Activated CD4-positive, alpha-beta T cell treated with anti-CD3 and anti-CD28 coated beads for 1 hour (primary cell): ENCODE measurements at places on chromosomes 2 and 18.

GRCh38 chr2:163729636-163730273 lies 6.1 kb downstream of the FIGN start:
- DNase-seq: no peak

DNA sequence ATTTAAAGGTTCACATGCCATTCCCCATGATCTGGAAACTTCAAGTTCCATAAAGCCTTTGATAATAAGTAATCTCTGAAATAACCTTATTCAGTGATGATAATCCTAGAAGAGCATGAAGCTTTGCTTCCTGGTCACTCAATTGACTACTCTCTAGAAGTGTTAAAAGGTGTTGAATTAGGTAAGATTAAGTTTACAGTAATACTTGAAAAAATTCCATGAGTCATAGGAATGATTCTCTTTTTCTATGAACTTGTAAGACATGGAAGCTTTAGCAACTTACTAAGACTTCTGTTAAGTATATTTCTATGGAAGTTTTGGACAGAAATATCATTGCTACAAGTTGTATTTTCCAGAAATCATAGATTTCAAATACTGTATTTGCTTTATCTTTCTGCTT lies 100.6 kb downstream of the MYO1B start:
- no peak for DNase-seq

GRCh38 chr2:107964185-107964584 lies 22.1 kb upstream of the SLC5A7 start:
- no peak for DNase-seq

DNA sequence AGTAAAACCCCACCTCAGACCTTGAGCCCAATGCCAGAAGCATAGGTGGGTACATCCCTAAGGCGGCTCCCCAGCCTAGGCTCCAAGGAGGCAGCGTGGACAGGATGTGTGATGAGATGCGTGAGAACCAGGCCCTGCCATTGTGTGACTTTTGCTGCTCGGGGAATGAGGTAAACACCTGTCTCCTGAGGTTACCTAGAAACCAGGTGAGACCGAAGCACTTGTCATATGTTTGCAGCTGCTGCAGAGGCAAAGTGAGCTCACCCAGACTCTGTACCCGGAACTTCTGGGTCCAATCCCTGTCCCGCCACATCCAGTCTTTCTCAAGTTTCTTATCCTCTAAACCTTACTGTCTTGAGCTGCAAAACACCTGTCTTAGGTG lies 3.4 kb downstream of the FBLN7 start:
- no peak for DNase-seq

DNA sequence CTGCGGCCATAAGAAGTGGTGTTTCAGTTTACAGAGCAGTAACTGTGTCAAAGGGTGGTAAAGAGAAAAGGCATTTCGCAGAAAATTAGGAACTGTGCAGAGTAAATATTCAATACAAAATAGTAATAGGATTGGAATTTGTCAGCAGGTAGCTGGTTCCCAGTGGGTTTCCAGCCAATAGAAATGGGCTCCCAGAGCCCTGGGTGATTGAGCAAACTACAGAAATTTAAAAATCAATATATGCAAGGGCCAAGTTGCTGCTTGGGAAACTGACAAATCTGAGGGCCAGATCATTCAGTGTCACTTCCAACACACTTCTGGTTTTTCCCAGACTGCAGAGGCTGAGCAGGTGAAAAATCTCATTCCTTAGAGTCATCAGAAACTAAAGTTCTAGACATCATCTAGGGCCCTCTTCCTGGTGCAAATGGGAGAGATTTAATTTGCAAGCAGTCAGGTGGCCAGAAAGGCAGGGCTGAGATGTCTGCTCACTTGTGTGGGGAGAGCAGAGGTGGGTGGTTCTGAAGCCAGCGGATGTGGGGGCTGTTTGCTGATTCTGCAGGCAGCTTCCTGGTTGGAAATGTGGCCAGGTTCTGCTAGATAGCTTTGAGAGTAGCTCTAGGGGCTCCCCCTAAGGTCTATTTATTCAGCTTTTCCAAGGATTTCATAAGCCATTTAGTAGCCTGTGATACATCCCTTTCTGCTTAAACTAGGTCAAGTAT lies 182.4 kb downstream of the NCK2 start:
- peak; percentile 20 for DNase-seq

GRCh38 chr18:245282-245847 lies 22.5 kb downstream of the THOC1 start:
- no peak for DNase-seq

GRCh38 chr2:80579756-80580155 lies 275.2 kb upstream of the LRRTM1 start:
- DNase-seq: no peak

- DNase-seq: no peak
Measured at GRCh38 chr2:46036929-46037328, 260.3 kb upstream of the EPAS1 start.

DNA sequence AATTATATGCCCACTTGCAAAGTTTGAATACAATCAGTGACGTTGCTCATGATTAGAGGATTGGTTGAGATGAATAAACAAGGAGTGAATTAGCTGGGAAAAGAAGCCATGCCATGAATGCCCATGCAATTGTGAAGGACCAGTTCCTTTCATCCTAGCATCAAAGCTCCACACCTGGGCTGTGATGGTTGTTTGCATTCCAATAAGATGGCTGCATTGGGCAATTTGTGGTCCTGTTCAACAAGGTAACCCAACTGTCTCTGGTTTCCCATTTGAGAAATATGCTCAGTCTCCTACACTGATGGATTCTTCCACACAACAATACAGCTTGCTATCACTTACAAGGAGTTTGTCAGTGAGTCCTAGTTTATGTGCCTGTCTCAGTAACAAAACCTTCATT lies 550.2 kb downstream of the STK39 start:
- no peak for DNase-seq

DNA sequence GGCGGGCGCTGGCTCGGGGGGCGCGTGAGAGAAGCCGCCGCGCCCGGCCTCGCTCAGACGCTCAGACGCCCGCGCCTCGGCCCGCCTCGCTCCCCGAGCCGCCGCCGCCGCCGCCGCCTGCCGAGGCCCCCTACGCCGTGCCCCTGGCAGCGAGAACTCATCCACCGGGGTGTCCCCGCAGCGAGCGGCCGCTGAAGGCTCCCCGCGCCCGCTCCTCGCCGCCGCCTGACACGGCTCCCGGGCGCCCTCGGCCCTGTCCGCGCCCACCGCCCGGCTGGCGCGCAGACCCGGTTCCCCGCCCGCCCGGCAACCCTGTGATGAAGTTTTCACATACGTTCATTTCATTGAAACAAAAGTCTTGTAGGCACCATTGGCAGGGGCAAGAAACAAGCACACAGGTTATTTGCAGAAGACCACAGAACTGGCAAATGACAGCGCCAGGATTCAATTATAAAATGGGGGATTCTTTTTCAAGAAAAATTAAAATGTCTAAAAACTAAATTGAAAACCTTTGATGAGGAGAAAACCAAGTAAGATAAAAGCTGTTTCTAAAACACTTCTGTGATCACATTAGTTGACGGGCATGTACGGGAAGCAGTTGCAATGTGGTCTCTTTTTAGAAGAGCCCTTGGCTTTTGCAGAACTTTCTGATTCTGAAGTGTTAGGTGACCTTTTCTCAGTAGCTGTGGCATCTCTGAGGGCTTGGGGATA lies 50.5 kb upstream of the TUBA3D start:
- no peak for DNase-seq

GRCh38 chr2:104493698-104494097 lies 360.2 kb upstream of the POU3F3 start:
- no peak for DNase-seq

- DNase-seq: no peak
Measured at GRCh38 chr2:156399224-156399949, 36.8 kb upstream of the GPD2 start.

GRCh38 chr2:170005702-170006101 lies 172.2 kb upstream of the MYO3B start:
- no peak for DNase-seq

DNA sequence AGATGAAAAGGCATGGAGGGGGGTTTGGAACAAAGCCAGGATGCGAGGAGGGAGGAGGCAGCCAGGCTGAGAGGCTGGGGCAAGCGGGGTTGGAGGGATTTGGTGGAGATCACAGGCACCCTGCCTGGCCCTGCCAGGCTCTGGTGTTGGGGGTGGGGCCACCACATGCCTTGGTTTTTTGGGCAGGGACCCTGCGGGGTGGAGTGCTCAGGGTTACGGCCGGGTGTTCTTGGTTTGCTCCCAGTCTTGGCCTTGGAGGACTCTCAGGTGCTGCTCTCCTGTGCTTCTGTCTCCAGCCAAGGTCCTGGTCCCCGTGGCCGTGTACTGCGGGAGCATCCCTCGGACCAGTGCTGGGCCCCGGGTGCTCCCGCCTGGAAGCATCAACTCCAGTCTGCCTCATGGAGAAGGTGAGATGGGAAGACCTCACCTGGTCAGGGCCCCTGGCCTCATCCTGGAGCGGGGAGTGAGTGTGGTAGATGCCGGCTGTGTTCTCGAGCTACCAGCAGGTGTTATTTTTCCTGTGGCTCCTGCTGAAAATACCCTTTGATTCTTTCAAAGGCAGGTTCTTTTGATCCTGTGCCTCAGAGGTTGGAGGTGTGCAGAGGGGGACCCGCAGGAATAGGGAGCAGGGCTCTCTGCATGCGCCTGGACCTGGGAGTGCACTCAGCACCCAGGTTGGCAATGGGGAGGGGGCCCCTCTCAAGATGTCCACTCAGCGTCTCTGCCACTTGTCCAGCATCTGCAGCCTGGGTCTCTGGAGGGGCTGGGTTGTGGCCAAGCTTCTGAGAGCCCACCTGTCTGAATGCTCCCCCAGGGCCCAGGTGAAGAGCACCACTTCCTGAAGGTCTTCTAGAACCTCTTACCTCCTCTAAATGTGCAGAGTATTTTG lies 17.0 kb downstream of the TOGARAM2 start:
- no peak for DNase-seq

GRCh38 chr2:216583606-216584005 lies 49.6 kb upstream of the IGFBP2 start:
- no peak for DNase-seq

DNA sequence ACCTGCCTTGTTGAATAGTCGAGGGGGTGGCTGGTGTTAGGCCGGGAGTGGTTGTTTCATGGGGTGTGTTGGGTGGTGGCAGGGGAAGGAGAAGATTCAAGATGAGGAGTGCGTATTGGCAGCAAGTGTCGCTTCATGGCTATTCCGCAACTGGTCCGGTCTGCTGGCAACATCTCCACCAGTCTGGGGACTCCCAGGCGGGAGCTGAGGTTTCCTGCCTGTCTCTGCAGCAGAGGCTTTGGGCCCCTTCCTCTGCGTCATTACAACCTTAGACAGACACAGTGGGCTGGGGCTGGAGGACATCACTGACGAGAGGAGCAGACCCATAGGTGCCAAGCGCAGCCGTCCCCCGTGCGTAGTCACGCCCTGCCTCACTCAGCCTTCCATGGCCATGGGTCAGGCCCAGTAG lies 64.0 kb upstream of the MCFD2 start:
- DNase-seq: no peak

GRCh38 chr2:177211576-177212105 lies 953 bp upstream of the HNRNPA3 start:
- no peak for DNase-seq

- DNase-seq: no peak
Measured at GRCh38 chr2:99158599-99158998, 3.8 kb downstream of the LIPT1 start.

GRCh38 chr2:26651799-26652198 lies 10.6 kb upstream of the CIB4 start:
- DNase-seq: no peak

DNA sequence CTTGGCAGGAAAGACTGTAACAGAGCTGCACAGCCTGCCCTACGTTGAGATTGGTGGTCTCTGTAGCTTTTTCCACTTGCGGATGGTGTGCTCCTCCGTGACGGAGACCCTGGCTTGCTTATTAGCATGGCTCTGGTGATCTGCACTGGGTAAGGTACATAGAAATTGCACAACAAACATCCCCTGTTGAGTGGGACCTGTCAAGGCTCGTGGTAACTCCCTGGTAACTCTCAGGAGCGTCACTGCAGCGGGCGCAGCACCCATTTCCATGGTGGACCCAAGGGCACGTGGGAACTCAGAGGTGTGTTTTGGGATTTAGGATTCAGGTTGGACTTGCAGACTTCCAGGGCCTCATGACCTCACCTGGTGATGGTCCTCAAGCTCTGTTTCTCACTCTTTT lies 1.1 kb downstream of the TRAF3IP1 start:
- no peak for DNase-seq

DNA sequence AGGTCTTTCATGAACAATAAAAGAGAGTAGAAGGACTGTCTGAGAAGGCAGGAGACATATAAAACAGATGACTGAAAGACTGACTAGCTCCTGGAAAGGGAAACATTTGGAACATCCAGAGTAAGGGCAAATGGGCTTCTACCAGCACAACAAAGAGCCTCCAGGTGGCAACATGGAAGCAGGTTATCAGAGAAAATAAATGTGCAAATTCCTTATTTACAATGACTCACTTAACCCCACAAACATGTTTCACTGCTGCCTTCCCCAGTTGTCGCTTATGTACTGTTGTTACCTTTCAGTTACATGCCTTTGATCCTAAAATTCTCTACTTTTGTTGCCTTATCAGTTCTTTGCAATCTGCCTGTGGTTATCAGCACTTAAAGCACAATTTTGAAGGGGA lies 117.0 kb downstream of the HIBCH start:
- no peak for DNase-seq

DNA sequence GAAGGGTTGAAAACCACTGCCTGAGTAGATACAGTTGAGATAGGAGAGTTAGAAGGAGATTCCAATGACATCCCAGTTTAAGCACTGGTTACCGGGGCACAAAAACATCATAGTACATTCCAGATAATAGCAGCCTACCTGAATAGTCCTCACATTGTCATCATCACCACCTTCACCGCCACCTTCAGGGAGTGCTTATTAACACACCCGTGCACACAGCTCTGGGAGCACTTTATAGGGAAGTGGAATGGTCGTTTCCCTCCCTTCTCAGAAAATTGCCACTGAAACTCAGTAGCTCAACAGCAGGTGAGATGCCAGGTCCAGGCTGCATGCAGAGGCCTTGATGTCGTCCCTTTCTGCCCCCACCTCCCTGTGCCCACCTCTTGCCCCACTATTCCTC lies 8.2 kb downstream of the SERPINB7 start:
- no peak for DNase-seq

DNA sequence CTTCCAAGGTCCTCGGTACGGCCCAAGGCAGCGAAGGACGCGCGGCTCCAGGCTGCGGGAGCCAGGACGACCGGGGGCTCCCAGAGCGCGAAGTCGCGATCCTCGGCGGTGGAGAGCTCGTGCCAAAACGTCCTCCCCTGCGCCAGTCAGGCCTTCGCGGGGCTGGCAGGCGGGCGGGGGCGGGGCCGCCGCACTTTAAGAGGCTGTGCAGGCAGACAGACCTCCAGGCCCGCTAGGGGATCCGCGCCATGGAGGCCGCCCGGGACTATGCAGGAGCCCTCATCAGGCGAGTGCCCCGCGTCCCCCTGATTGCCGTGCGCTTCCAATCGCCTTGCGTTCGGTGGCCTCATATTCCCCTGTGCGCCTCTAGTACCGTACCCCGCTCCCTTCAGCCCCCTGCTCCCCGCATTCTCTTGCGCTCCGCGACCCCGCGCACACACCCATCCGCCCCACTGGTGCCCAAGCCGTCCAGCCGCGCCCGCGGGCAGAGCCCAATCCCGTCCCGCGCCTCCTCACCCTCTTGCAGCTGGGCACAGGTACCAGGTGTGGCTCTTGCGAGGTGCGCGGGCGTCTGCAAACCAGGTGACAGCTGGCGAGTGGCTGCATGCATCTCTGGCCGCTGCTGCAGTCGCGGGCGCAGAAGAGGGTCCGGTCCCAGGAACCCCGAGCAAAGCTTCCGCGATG lies at the start of gene CIDEA:
Gene CIDEA, plus strand, starts transcription at position 226 of the 684 bp plus-strand sequence. Its CDS starts 23 bp downstream, at position 249.
- DNase-seq: no peak

GRCh38 chr2:210442457-210442856 lies 34.1 kb downstream of the LANCL1 start:
- DNase-seq: no peak

- no peak for DNase-seq
Measured at GRCh38 chr18:38257661-38258060, 692.1 kb upstream of the CELF4 start.

GRCh38 chr18:70182548-70182947 lies 22.9 kb downstream of the RTTN start:
- DNase-seq: no peak
